Tongue (tissue), 3 donors: ENCODE measurements at places on chromosomes 3 and 15. TPM values are rescaled to one million over a fixed set of nuclear protein-coding genes. Genes with fewer than 3 reads are reported as not detected.

Gene DLEC1
- 0.10 TPM for total RNA-seq

Gene EMC7
- total RNA-seq: 24.8 TPM

Gene CLDN11
- total RNA-seq: 4.1 TPM

Gene CRABP1
- total RNA-seq: 21.6 TPM

Gene CPLX3
- not detected for total RNA-seq

Gene ZNF770
- total RNA-seq: 48.5 TPM

Gene CCDC33
- total RNA-seq: 0.41 TPM

Gene SLC15A2
- 18.2 TPM for total RNA-seq

Gene FBXW12
- total RNA-seq: not detected

Gene SLC6A11
- total RNA-seq: 0.21 TPM

Gene NUP210
- 13.6 TPM for total RNA-seq

Gene DNAJC13
- 67.9 TPM for total RNA-seq

Gene THPO
- not detected for total RNA-seq

Gene CHRNA7
- 2.8 TPM for total RNA-seq

Gene SLC9A9
- 28.4 TPM for total RNA-seq

Gene ACAP2
- total RNA-seq: 78.6 TPM

Gene GOLGA6D
- not detected for total RNA-seq

Gene ZMYND10
- total RNA-seq: not detected

Gene C3orf49
- total RNA-seq: not detected

Gene NAALADL2
- 76.0 TPM for total RNA-seq

Gene THSD4
- total RNA-seq: 43.2 TPM

Gene KLHL6
- total RNA-seq: 4.2 TPM

Gene GOLIM4
- 56.2 TPM for total RNA-seq

Gene SERPINI2
- 2.2 TPM for total RNA-seq

Gene EPHB3
- total RNA-seq: 33.7 TPM

Gene APOD
- total RNA-seq: 34.5 TPM

Gene CILP
- 70.9 TPM for total RNA-seq

Gene ZNF774
- total RNA-seq: 4.9 TPM

Gene FBLN2
- total RNA-seq: 84.3 TPM
